ENCODE measurements at places on chromosomes 5 and 9.
A peak's percentile ranks its signal among the peaks of the same experiment; 100 is the strongest.

GRCh38 chr5:73759771-73760170 is 133.8 kb downstream of the ARHGEF28 start:
- DNase-seq = no peak

- DNase-seq = no peak
Observed at GRCh38 chr9:109935406-109936087, 155.5 kb downstream of the PALM2AKAP2 start.

GRCh38 chr9:21854594-21854993 is 52.2 kb downstream of the MTAP start:
- no peak for DNase-seq

GRCh38 chr9:114484854-114485443 is 20.3 kb downstream of the WHRN start:
- peak; percentile 32 for DNase-seq

GRCh38 chr5:67552773-67553172 is 356.2 kb upstream of the CD180 start:
- no peak for DNase-seq

DNA sequence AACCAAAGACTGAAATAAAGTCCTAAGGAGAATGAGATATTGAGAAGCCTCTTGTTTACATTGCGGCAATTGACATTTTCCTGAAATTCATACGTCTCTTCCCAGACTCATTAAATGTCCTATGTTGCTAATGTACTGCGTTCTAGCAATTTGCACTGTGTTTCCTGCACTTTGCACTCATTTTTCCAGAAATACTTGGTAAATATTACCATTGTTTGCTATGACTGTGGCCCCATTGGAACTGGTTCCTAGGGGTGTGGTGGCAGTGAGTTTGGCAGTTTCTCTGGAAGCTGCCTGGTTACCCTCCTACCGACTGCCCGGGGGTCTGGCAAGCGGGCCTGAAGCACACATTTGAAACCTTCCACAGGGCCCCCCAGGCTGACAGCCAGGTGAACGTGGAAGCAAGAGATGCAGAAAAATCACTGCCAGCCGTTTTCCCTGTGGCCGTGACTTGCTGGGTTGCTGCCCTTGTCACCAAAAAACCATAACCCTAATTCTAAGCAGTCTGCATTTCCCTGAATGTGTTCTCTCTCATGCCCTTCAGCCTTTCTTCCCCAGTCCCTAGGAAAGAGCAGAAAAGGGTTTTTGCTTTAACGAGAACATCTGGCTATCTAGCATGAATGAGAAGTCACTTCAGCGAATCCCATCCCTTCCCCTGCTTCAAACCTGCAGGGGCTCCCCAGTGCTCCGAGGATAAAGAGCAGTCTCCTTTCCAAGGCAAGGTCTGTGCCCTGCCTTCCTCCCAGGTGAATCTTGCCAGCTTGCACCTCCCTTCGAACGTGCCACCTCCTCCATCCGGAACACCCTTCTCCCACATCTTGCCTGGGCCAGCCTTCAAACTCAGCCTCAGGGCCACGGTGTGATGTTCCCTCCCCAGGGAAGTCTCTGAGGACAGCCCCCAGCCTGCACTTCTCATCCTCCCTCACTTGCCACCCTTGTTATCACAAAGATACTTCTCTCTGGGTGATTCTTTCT is 84.2 kb downstream of the AK8 start:
- DNase-seq = no peak

GRCh38 chr9:134544388-134545214 is 97.0 kb upstream of the COL5A1 start:
- DNase-seq = no peak

GRCh38 chr5:104821606-104822005 is 1259.0 kb upstream of the NUDT12 start:
- DNase-seq = no peak

DNA sequence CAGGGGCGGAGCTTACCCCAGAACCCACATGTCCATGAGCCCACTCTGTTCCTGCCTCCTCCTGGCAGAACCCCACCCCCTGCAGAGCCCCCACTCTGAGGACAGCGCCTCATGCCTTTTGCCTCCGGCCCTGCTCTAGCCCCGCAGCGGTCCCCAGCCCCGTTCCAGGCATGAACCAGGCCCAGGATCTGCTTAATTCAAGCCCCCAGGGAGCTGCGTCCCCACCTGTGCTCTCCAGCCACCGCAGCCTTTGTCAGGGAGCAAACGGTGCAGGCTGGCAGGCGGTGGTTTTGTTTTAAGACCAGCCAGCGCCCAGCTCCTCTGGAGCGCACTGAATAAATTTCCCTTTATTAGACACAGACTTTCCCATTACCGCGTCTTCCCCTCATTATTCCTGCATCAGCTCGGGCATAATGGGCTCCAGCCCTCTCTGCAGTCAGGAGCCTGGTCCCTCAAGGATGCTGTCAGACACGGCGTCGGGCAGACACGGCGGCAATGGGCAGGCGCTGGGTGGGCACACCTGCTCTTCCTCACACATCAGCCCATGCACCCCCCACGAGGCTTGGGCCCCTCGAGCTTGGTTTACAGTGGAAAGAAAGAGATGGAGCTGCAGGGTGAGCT is 137.6 kb downstream of the OLFM1 start:
- DNase-seq = no peak

DNA sequence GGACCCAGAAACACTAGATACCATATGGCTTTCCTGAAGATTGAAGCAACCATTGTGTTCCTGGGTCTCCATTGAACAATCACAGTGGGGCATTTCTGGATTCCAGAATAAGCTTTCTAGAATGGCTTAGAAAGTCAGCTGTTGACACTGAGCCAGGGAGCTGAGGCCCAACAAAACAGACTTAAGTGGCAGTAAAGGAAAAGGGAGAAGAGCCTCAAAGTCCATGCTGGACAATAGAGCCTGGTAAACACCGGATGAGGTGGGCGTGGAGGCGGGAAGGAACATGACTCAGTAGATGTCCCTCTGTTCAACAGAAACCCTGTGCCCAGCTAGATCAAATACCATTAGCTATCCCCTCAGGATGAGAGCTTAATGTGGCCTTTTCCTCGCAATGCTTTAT is 14.8 kb downstream of the SPARC start:
- DNase-seq = no peak

GRCh38 chr5:142301540-142301939 is 23.3 kb downstream of the SPRY4 start:
- no peak for DNase-seq

GRCh38 chr9:127061411-127061810 is 61.0 kb downstream of the ANGPTL2 start:
- no peak for DNase-seq

- peak; percentile 51 for DNase-seq
Observed at GRCh38 chr9:129383561-129384490, 205.8 kb upstream of the IER5L start.

- no peak for DNase-seq
Observed at GRCh38 chr5:122319897-122320296, 7.9 kb downstream of the SNCAIP start.

DNA sequence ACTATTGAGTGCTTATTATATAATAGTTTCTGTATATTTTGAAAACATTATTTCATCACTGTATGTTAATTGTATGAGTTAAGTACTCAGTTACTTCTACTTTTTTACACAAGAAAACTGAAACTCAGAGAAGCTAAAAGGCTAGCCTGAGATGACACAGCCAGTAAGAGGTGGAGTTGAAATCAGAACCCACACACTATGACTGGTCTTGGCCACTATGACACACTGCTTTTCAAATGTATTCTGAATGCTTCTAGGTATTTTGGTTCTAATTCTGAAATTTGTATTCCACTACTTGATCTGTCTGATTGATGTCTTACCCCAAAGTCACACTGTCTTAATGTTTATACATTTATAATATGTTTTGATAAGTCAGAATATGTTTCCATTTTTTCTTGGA is 181.8 kb downstream of the ZDHHC21 start:
- DNase-seq = no peak

- DNase-seq = no peak
Observed at GRCh38 chr5:141826674-141827073, 51.5 kb downstream of the PCDH1 start.

GRCh38 chr9:99650187-99650874 is 171.4 kb upstream of the NR4A3 start:
- DNase-seq = no peak

DNA sequence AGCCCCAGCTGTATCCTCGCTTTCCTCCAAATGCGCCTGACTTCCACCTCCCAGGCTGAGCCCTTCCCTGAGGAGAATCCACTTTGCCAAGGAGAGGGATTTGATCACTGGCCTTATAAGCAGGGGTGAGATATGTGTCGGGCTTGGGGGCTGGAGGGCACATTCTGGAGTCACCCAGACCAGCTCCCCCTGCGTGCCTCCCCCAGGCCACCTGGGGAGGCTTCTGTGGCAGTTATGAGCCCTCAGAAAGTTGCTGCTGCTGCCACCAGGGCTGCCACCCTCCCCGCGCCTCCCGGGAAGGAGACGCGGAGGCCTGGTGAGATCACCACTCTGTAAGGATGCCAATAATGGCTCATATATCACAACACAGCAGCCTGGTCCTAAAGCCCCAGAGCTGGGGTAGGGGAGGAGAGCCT is 211.5 kb downstream of the PAPPA start:
- no peak for DNase-seq

- no peak for DNase-seq
Observed at GRCh38 chr5:2899311-2899710, 147.8 kb upstream of the IRX2 start.

DNA sequence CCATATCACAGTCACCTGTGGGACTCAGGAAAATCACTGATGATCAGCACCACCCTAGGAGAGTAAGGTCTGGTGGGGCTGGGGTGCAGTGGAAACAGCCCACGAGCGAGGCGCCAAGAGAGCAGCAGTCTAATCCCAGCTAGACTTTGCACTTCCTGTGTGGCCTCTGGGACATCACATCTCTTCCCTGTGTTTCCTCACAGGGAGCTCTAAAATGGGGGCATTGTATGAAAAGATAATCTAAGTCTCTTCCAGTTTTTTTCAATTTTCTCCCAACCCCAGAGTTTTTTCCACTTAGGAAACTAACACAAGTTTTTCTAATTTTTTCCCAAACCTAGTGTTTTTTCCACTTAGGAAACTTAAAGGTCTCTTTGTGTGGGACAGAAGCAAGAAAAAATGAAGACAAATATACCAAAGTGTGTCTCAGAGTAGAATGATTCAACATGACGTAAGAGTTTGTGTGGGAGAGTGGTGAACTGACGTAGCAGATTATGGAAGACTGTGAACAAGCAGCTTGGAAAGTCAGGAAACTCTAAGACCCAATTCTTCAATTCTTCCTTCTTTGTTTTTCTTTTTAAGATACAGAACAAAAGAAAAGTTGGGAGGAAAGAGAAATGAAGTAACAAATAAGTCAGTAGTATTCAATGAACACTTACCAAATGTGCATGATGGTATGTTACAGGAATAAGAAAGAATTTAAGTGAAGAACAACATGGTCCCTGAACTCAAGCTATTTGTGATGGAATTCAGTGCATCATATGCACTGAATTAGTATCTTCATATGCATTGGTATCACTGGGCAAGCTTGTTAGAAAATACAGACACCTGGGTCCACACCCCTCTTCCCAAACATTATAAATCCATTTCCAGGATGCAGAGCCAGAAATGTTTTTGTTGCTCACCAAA is 51.3 kb downstream of the LHFPL2 start:
- no peak for DNase-seq

GRCh38 chr9:135991771-135992170 is 30.6 kb upstream of the UBAC1 start:
- no peak for DNase-seq

GRCh38 chr9:125816321-125816720 is 69.1 kb downstream of the PBX3 start:
- no peak for DNase-seq

DNA sequence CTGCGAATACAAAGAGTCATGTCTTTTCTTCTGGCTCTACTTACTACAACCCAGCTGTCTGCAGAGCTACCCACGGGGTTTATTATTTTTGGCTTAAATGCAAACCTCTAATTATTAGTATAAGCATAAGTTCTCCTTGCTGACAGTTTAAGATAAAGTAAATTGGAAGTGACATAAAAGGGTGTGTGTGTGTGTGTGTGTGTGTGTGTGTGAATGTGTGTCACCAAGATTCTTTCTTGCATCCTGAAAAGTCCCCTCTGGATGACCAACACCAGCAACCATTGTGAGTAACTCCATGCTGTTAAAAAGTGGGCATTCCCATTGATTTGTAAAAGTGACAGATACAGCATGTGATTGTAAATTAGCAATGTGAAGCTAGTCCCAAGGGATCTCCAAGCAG is 803.8 kb upstream of the ZNF608 start:
- no peak for DNase-seq

GRCh38 chr9:105393576-105394344 is 54.1 kb upstream of the FSD1L start:
- no peak for DNase-seq

DNA sequence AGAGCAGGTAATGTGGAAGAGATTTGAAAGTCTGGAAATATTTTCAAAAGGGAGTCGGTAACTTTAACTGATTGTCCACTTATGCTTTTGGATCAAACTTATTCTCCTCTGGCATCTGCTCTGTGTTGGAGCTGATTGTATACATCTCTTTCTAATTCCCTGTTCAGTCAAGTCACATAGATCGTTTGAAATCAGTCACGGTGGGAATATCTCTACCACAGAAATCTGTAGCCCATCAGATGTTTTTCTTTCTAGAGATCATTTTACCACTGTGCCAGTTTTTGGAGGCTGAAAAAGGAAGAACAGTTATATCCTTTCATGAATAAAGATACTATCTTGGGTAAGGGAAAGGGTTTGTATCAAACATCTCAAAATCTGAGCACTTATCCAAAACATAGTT is 1853.3 kb downstream of the EFNA5 start:
- no peak for DNase-seq

- DNase-seq = no peak
Observed at GRCh38 chr9:138098908-138099791, 221.6 kb downstream of the CACNA1B start.

All from effector memory CD4-positive, alpha-beta T cell (primary cell).